Suprapubic skin (tissue), 4 donors: ENCODE measurements at places on chromosomes 4 and X.

GRCh38 chr4:169849456-169849855 lies 91.7 kb upstream of the HPF1 start:
- DNase-seq, result no peak

DNA sequence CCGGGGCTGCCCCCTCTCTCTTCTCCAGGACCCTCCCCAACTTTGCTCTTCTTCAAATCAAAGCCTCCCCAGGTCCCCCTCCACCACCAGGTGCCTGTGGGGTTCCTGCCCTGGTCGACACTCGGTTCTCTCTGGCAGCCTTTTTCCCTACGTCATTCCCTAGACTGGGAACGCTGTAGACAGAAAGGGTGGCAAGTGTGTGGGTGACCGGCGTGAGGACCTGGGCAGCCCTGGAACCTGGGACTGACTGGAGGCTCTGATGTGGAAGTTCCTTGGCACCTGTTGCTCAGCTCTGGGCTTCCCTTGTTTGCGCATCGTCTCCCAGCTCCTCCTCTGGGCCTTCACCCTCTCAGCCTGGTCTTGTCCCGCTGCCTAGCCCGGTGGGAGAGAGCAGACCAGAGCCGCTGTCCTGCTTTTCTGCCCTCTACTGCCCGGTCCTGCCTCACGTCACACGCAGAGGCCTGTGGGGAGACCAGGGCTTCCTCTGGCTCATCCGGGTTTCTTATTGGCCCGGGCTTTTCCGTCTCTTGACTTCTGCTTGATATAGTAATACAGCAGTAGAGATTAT lies 1.3 kb downstream of the TACC3 start:
- peak; percentile 63 for DNase-seq

DNA sequence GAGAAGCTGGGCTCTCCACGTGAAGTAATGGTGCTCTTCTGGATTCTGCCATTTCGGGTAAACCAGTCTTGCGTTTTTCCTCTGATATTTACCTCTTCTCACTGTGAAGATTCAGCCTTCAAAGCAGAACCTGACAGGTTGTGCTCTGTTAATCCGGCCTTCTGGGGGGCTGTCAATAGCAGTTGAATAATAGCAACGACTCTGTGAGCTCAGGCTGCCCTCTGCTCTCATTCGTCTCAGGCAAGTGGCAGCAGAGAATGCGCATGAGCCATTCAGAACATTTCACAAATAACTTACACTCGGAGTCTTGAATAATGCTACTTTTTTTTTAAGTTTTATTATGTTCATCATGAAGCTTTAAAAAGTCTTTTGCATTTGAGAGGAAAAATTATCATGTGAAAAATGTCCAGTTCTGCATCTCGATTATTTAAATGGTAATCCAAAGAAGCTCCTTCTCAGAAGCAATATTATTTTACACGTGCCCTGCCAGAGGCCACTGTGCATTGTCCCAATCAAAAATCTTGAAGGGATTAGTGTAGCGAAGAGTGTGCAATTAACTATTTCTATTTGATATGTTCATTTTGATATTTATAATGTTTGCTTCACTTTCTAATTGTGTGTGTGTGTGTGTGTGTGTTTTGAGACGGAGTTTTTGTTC lies 354.2 kb upstream of the FAT1 start:
- no peak for DNase-seq

GRCh38 chrX:1398431-1399340 lies 6.8 kb upstream of the SLC25A6 start:
- no peak for DNase-seq

DNA sequence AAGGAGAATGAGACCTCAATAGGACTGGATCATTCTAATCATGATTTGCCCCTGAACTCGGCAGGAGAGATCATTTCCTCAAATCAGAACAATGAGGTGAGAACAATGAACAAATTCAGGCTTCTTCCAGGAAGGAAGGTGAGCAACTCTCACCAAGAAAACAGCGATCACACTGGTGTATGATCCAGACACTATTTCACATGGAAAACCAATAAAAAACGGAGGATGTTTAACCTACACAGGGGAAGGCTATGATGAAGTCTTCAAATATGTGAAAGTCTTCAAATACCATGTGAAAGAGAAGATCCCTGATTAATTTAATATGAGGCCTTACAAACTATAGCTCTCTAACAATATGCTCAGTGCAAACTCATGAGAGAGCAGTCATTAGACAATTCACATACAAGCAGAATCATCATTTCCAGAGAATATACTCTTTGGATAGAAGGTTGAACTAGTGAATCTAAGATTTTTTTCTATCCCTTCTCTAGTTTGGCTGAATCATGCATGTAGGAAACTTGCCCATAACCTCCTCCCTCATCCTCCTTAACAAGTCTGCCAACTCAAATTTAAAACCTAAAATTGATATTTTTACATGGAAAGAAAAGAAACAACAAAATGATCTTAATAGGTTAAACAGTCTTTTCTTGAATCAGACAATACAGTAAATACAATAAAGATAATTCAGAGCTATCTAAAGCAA lies 122.5 kb downstream of the ADAMTS3 start:
- DNase-seq, result no peak

GRCh38 chr4:1170976-1171310 lies 1.4 kb downstream of the SPON2 start:
- peak; percentile 71 for DNase-seq

DNA sequence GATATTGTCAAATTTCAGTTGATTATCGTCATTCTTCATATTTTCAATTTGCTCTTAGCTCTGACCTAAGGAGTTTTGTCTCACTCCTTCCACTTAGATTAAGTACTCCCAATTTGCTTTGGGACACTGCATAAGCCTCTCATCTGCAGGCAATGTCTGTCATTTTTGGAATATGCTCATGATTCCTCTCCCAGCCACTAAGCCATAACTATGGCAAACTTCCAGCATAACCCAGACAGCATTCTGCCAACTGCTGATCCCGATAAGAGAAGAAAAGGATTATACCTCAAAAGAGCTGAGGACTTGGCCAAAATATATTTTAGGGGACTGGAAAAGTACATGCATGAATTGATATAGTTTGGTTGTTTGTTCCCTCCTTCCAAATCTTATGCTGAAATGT lies 444.4 kb downstream of the GABRG1 start:
- DNase-seq, result no peak

DNA sequence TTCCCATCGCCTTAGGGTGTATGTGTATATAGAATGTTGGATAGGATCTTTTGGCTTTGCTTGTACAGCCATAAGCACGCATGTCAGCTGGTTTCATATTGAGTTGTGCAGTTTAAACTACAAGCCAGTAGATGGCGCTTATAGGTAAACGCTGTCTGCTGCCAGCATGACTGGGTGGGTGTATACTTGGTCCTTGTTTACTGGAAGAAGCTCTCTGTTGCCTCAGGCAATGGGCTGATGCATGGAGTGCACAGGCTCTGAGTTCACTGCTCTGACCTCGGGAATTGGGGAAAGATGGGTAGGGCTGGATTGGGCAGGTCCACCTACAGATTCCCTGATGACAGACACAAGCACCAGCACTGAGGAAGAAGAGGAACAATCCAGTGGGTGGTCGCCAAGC lies 831.5 kb downstream of the STIM2 start:
- DNase-seq, result no peak

- no peak for DNase-seq
Measured at GRCh38 chrX:85996555-85996954, 50.8 kb downstream of the CHM start.

DNA sequence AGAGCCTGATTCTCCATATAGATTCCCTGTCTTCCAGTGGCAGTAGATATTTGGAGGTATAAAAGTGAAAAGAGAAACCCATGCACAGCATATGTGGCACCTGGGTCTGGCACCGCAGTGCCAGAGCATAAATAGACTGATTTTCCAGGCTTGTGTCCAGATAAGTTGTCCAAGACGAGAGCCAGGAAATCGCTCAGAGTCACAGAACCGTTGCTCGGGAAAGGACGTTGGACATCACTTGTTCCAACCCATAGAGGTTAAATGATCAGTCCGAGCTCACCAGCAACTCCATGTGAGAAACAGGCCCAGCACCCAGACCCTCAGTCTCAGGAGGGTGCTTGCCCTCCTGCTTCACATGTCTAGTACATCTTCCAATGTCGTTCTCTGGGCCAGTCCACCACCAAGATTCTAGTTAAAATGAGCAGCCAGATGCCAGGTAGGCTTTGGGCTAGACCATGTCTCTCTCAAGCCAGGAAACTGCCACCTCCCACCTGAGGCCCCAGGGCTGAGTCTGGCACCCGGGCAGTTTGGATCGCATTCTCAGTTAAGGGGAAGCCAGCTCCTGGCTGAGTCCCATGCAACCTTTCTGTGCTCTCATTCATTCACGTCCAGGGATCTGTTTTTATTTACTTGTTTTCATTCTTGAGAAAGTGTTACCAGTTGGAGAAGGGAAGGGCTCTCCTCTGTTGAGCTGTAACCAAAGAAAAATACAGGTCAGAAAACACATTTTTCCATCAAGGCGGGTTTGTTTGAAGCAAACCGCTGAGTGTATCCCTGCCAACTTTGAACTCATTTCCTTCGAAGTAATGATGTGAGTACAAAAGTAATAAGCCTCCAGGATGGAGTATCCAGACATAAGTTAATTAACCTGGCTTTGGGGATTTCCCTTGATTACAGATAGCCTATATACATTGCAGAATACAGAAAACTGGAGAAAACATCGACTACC lies 91.7 kb downstream of the PHOX2B start:
- no peak for DNase-seq

DNA sequence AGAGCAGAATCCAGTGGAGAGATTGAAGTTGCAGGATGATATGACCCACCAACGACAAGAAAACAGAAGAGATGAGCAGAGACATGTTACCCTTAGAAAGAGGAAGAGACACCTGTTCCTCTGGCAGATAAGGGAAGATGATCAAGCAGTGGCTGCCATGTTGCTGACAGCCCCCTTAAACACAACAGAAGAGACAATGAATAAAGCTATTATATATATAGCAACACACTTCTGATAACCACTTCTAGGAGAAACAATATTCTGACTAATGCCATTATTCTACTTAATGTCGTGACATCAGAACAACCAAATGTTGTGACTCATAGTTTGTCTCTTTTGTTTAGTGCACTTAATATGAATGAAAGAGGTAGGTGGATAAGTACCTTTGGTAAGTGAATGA lies 44.9 kb downstream of the SH3RF1 start:
- DNase-seq, result no peak

- DNase-seq, result no peak
Measured at GRCh38 chr4:47372561-47372960, 90.9 kb downstream of the COMMD8 start.

DNA sequence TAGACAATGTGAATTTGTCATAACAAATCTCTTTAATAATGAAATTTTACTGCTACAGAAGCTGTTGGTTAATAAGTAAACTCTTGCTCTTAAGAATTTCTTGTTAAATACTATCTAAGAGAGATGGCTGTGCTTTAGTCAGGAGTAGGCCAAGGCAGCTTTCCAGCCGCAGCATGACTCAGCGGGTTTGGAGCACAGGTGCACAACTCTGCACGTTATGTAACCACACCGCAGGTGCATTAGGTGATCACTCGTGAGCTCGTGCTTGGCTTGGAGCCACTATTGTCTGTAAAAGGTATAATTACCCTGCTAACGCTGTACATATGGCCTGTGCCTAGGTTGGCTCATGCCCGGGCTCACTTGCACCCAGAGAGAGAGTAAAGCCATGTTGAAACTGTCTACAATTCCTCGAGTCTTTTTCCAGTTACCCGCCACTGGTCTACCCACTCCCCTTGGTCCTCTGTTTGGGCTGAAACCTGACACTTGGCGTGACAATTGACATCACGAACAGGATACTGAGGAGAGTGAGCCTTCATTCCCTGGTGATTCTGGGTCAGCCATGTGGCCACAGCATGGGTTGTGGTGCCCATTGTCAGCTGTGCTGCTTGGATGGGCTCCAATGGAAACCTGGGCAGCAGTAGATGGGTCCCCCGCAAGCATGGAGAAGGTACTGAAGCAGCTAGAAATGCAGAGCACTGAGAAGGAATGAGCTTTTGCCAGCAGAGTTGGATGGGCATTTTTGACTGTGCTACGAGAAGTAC lies 18.4 kb upstream of the ANAPC4 start:
- DNase-seq, result no peak

- DNase-seq, result no peak
Measured at GRCh38 chrX:13694983-13695382, 6.1 kb downstream of the RAB9A start.

DNA sequence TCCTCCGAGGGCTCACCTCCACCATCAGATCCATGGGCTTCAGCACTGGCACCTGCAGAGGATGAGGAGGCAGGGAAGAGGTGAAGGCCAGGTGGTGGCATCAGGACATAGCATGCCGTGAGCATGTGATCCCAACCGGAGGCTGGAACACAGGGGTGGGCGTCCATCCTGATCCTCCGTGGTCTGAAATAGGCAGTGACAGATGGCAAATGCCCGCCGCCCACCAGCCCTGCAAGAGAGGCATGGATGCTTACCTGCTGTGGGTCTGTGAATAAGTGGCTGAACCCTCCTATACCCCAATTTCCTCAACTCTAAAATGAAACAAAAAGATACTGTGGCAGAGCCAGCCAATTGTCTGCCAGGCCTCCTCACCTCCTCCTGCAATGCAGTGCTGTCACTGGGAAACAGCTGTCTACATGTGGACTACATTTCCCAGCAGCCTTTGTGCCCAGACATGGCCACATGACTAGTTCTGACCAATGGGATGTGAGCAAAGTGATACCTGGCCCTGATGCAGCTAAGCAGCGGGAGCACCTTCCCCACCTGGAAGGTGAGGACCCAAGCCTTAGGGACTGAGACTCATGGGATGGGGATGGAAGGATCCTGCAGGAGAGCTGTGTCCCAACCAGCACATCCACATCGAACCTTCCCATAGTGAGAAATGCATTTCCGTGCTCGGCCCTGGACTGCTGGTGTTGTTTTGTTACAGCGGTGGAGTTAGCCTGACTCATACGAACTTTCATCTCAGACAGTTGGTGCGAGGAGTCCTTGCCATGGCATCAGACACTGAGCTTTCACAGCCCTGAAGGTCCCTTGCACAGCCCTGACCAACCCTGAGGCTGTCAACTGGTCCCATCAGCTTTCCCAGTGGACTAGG lies 99.5 kb downstream of the PPP2R2C start:
- DNase-seq, result no peak

GRCh38 chrX:9966775-9967408 lies at the start of gene CLDN34:
CLDN34 (plus strand) TSS chrX:9967358; CDS start chrX:9967358, 0 bp downstream.
- DNase-seq, result no peak

GRCh38 chrX:130393451-130394074 lies 8.1 kb upstream of the GPR119 start:
- no peak for DNase-seq

- DNase-seq, result no peak
Measured at GRCh38 chrX:48695534-48695896, 1.0 kb upstream of the SUV39H1 start.
